ENCODE measurements at places on chromosomes 12 and 14.

DNA sequence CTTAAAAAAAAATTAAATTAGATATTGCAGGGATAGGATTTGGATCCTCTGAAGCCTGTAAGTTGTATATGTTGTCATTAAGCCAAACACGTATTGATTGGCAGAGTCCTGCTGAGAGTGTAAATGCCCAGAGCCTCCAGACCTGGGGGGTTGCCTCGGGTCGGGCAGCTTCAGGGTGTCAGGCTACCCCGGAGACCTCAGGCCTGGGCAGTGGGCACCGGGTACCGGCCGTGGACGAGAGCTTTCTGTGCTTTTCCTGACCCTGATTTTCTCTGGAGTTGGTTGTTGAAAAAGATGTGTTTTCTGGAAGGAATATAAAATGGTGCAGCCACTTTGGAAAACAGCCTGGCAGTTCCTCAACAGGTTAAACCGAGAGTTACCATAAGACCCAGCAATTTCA is 96.1 kb downstream of the DNAH10 start:
- DNase-seq: no peak

GRCh38 chr12:14264778-14265177 is 100.7 kb upstream of the ATF7IP start:
- no peak for DNase-seq

DNA sequence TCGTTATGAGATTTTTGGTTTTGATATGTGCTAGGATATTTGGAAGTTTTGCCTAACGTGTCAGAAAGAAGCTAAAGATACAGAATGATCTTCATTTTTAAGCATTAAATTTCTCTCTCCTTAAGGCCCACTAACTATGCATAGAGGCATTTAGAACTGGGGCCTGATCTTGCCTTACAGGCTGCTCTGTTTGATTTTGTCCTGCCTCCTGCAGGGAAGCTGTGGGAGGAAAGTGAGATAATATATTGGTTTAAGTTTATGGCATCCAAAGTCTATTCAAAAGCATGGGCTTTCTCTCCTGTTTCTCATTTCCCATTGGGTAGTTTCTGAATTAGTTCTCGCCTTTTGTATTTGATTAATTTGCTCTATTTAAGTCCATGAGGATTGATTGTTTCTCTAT is 250.3 kb upstream of the FBXO33 start:
- DNase-seq: no peak

GRCh38 chr12:68910128-68910527 is 22.8 kb downstream of the CPM start:
- no peak for DNase-seq

DNA sequence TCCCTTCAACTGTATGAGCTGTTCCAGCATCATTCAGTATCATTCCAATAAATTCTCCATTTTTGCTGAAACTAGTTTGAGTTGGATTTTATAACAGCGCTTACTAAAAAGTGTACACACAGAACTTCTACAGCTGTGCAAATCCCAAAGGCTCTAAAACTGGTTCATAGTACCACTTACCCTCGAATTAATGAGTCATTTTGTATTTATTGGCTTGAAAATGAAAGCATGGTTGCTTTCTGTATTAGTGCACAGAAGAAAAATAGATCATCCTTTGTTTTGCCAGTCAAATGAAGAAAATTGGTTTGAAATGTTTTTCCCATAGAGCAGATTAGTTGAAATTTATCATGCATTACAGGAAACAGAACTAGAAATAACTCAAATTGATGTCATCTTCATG is 268.3 kb upstream of the CPNE8 start:
- DNase-seq: no peak

GRCh38 chr12:43692064-43692463 is 66.5 kb downstream of the PUS7L start:
- no peak for DNase-seq

GRCh38 chr12:132407992-132408391 is 78.6 kb upstream of the GALNT9 start:
- no peak for DNase-seq

- no peak for DNase-seq
Observed at GRCh38 chr12:104501660-104502059, 44.9 kb downstream of the CHST11 start.

- DNase-seq: no peak
Observed at GRCh38 chr14:55979096-55979495, 139.1 kb upstream of the PELI2 start.

- DNase-seq: no peak
Observed at GRCh38 chr12:84507956-84508850, 404.4 kb downstream of the SLC6A15 start.

DNA sequence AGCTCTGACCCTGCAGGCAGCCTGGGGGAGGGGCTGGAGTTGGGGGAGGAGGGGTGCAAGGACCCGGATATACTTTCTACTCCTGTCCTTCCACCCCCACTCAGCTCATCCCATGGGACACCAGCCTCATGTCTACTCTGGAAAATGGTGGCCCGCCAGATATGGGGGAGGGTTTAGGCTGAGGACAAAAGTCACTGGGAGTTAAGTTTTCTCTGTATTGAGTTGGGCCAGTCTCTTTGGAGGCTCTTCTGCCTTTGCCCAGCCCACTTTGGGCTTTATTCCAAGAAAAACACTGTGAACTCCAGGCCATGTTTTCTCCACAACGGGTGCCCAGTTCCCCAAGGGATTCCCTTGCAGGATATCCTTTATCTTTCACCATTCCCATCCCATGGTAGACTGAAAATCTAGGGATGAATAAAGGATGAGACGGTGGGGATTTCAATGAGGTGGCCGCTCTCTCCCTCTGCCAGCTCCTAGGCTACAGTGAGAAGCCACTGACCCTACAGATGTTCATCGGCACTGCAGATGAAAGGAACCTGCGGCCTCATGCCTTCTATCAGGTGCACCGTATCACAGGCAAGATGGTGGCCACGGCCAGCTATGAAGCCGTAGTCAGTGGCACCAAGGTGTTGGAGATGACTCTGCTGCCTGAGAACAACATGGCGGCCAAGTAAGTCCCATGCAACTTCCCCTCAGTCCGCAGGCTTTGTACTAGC is 4.9 kb downstream of the NFATC4 start:
- DNase-seq: no peak

DNA sequence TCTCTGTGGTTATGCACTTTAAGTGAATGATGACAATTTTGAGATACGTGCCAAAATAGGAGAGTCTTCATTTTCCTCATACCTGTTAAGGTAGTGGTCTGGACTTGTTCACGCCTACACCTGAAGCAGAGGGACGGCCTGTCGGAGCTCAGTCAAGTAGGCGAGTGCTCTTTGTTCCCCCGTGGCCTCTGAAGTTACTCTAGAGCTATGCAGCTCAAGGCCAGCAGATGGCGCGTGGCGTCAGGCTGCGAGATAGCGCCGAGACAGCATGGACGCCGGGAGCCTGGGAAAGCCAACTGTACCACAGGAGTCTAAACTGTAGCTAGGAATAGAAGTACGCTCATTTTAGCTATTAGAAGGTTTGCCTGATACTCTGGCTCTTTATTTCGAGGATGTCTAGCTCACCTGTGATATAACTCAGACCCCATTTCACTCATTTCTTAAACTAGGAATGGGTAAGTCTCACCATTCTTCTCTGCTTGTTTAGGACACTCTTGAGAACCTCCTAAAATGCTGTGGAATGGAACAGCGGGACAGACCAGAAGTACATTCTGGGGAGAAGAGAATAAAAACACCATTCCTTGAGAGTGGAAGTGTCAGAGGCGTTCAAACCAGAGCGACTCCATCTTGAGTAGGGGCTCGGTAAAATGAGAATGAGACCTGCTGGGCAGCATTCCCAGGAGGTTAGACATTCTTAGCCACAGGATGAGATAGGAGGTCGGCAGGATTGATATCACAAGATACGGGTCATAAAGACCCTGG is 267.4 kb upstream of the HMGA2 start:
- DNase-seq: peak; percentile 10

- DNase-seq: no peak
Observed at GRCh38 chr12:71439613-71440344, at the start of gene LGR5. TSS of gene LGR5 (plus strand) at chr12:71439798. CDS start at chr12:71440081, 283 bp downstream.

DNA sequence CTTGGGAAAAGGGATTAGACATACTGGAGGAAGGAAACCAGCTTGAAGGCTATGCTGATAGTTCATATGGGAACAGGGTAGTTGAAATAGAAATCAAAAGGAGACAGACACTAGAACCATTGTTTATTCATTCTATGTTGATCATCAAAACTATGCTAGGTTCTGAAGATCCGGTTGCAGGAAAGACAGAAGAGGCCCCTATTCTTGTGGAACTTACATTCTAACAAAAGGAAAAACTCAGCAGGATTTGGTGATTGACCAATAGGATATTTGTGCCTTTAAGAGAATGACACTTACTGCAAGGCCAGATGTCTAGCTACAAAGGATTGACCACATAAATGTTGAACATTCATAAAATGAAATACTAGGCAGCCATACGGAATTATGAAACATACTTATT is 179.2 kb downstream of the AKAP6 start:
- no peak for DNase-seq

DNA sequence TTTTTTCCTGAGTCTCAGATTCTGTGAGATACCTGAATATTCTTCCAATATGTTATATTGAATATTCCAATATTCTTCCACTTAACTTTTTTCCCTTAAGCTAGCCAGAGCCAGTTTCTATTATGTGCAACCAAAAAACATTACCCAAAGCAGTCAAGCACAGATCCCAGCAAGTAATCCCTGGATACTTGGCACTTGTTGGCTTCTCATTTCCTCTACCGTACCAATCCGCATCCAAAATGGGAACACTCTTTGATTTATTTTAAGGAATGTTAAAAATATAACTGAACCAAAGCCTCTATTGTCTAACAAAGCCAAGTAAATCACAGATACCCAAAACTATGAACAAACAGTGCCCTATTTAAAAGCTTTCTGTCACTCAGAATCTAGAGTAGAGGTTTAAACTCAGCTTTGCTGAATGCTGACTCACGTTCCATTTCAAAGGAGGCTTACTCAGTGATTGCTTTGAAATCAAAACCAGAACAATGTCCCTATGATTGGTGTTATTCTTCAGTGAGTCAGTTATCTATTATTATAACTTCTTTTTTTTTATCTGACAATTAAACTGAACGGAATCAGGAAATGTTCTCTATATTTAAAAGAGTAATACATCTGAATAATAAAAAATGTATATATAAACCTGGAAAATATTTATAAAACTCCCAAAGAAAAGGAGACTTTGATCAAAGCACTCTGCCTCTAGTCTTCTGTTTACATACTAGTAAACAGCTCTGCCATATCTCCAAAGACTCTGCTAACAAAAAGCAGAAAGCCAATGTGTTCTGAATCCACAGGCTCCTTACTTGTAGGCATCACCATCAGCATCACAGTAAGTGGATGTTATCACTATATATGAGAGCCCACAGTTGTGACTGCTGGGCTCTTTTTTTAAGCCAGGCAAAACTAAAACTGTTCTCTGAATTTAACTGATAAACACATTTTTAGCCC is 360.8 kb downstream of the CCDC91 start:
- DNase-seq: no peak

DNA sequence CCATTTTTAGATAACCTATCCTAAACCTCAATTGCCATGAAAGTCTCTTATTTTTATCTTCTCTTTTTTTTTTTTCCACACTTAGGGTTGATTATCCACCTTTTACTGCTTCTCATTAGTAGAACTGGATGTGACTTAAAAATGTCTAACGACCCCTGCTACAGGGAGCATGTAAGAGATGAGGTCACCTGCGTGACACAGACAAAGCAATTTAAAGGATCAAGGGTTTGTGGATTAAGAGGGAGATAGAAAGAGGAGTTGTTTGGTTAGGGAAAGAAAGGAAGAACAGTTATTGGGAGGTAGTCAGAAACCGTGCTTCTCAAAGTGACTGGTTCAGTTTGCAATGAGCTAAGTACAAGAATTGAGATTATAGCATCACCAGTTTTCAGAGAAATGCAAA is 239.1 kb downstream of the ALX1 start:
- DNase-seq: no peak

GRCh38 chr14:91883753-91884152 is 16.4 kb upstream of the TC2N start:
- no peak for DNase-seq

DNA sequence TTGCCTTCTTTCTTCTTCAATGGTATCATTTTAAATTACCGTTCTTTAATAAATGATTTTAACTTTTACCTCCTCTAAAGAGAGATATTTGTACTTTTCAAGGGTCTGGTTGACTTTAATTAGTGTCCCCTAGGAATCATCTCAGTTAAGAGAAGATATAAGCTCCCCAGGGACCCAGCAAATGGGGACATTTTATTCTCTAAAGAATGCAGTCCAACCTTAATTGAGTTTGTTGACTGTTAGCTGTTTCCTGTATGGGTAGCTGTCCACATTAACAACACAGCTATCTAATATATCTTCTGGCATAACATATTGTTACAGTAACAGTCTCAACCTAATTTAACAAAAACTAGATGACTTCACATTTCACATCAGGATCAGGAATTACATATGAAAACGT is 241.6 kb upstream of the NPAS3 start:
- no peak for DNase-seq

GRCh38 chr12:130281153-130281799 is 56.4 kb upstream of the PIWIL1 start:
- DNase-seq: no peak

GRCh38 chr12:64685050-64685449 is 74.2 kb downstream of the GNS start:
- DNase-seq: no peak

DNA sequence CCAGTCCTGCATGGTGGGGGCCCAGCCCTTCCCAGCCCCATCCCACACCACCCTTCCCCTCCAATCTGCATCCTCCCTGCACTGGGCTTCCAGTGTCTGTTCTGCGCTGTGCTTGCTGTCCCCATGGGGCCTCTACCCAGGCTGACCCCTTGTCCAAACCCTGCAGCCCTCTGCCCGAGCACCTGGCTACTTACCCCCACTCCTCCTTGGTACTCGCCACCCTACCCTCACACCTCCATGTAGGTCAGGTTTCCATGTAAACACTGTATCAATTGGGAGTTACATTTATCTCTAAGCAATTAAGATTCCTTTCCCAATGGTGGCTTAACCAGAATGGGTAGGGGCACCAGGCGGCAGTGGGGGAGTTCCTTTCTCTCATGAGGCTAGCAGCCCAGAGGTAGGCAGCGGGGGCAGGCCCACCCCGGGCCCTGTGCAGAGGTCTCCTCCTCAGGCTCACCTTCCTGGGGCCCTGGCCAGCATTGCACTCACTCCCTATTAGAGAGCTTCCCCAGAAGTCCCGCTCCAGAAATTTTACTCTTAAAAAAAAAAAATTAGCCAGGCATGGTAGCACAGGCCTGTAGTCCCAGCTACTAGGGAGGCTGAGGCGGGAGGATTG is 76.6 kb upstream of the CCND2 start:
- no peak for DNase-seq

GRCh38 chr12:4108803-4109345 is 164.7 kb upstream of the CCND2 start:
- no peak for DNase-seq

GRCh38 chr12:12323591-12323990 is 26.5 kb downstream of the MANSC1 start:
- DNase-seq: no peak

All from activated effector memory CD4-positive, alpha-beta T cell treated with Interleukin-2 at 50 U/mL for 16 hours (primary cell).